ENCODE measurements at places on chromosomes 3 and 15. TPM values are rescaled to one million over a fixed set of nuclear protein-coding genes. Genes with fewer than 3 reads are reported as not detected.

- peak; percentile 87 for DNase-seq
Measured at GRCh38 chr15:51907136-51907862, 64.3 kb downstream of the LEO1 start.

GRCh38 chr3:85950435-85950834 lies 991.6 kb downstream of the CADM2 start:
- no peak for DNase-seq

GRCh38 chr15:35667908-35668307 lies 121.9 kb upstream of the DPH6 start:
- no peak for DNase-seq

- no peak for DNase-seq
Measured at GRCh38 chr3:88324788-88325187, 175.0 kb downstream of the C3orf38 start.

DNA sequence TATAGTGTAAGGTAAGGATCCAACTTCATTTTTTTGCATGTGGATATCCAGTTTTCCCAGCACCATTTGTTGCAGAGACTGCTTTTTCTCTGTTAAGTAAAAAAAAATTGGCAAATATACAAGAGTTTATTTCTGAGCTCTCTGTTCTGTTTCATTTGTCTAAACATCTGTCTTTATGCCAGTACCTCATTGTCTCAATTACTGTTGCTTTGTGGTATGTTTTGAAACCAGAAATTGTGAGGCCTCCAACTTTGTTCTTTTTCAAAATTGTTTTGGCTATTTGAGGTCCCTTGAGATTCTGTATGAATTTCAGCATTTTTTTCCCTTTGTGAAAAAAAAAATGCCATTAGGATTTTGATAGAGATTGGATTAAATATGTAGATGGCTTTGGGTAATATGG lies 150.5 kb downstream of the MINAR1 start:
- DNase-seq, result no peak

DNA sequence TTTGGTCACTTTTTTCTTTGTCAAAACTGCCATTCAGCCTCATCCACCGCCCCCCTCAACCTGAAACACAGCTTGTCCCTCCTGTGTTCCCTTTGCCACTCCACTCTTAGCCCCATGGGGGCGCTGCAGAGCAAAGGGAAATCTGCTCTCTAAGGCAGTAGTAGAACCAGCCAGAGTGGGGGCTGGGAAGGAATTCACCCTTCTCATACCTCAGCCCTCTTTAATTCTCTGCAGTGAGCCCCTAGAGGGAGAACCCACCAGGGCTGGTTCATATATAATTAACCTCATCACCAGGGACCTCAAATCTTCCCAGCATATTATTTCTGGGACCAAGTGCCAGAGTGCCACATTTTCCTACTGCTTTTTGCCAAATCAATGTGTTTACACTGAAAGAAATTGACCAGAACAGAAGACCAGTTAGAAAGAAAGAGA lies 2.8 kb upstream of the BCL6 start:
- peak; percentile 77 for DNase-seq

DNA sequence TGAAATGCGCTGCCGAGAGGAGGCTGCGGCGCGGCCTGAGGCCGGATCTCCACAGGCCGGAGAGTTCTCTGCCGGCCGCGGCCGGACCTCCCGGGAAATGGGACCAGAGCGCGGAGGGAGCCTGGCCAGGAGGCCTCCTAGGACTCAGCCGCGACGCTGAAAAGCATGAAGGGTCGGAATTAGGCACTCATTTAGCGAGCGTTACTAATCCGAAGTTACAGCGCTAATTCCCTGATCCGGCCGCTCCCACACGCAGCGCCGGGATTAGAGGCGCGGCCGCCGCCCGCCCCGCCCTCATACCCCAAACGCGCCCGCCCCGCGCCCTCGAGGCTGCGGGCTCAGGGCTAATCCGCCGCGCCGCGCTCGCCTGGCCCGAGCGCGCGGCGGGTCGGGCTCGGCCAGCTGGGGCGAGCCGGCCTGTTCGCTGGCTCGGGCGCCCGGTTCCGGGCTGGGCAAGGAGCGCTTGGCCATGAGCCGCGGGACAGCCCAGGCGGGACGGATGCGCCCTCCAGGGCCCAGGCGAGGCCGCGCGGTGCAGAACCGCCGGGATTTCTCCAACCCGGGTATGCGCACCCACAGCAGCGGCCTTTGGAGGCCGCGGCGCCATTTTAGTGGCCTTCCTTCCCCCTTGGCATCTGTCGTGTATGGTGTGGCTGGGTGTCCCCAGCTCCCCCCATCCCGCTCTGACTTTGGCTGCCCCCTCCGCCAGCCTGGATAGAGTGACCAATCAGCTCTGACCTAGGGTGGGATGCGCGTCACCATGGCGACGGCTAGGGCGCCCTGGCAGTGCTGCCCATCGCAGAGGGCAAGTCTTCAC lies 36.8 kb upstream of the POLG start:
- DNase-seq, result no peak

GRCh38 chr15:42800731-42801474 lies 64.0 kb upstream of the CDAN1 start:
- DNase-seq, result no peak

The SLC2A2 gene
- not detected for total RNA-seq

The TM4SF4 gene
- not detected for total RNA-seq

The CCDC80 gene
- 8.2 TPM for total RNA-seq

The PLSCR2 gene
- total RNA-seq, result not detected

The GPR171 gene
- not detected for total RNA-seq

The LHFPL4 gene
- not detected for total RNA-seq

All from bronchial epithelial cell (primary cell).